CD4-positive, alpha-beta T cell treated with Interleukin-4 for 1 hour (primary cell): ENCODE measurements at places on chromosomes 13 and 19.

- no peak for DNase-seq
Measured at GRCh38 chr13:75554981-75555380, 5.4 kb downstream of the UCHL3 start.

DNA sequence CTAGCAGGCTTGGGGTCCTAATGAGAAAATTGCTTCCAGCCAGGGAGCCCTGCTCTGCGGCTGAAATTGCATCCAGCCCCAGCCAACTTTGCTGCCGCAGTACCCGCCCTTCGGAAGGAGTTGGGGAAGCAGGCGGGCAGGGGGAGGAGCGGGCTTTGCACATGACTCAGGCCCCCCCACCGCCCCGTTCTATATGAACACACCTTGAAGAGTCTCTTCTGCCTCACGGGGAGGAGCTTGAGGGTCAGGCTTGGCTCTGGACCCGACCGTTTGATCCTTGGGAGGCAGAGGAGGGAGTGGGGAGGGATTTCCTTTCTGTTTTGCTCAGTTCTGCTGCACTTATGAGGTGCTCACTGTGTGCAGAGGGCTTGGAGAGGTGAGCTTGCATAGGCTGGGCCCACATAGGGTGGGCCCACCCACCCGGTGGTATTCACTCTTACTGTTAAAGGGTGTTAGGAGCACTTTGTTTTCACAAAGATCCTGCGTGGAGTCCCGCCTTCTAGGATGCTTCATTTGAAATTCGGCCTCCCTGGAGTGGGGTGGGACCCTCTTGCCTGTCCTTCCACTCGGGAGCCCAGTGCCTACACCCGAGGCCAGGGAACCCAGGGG is 46.5 kb downstream of the LYL1 start:
- DNase-seq, result no peak

- DNase-seq, result peak; percentile 69
Measured at GRCh38 chr13:33353210-33353609, 67.7 kb upstream of the STARD13 start.

- DNase-seq, result no peak
Measured at GRCh38 chr19:3851254-3852176, 17.3 kb downstream of the ZFR2 start.

DNA sequence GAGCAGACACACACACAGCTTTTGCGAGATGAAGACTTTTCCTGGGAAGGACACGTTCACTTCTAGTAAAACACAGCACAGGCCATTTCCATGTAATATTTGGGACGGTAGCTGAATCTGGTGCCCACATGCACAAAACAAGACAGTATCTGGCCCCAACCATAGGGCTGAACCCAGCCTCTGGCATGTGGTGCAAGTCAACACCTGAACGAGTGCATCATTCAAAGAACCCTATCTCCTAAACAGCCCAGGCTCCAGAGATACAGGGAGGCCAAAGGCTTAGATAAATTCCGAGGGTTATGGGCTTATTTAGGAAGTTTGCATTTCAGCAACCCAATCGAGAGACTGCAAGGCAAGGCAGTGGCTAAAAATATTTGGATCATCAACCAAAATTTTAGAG is 2.7 kb upstream of the TFDP1 start:
- peak; percentile 5 for DNase-seq

DNA sequence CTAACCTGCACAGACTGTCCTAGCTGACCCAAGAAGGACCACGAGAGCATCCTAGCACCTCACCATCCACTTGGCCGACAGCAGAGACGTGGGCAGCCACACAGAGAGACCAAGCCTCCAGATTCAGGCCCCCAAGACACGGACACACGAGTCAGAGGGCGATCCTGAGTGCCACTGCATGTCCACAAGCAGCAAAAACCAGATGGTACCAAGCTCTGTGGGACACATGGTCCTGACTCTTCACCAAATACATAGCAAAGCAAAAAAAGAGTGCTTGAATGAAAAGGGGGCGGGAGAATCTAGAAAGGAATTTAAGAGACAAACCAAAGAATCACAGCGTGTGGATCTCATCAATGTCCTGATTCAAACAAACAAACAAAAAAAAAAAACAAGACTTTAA is 45.2 kb downstream of the MLLT1 start:
- no peak for DNase-seq

- no peak for DNase-seq
Measured at GRCh38 chr19:14150770-14151661, 14.6 kb upstream of the ASF1B start.

DNA sequence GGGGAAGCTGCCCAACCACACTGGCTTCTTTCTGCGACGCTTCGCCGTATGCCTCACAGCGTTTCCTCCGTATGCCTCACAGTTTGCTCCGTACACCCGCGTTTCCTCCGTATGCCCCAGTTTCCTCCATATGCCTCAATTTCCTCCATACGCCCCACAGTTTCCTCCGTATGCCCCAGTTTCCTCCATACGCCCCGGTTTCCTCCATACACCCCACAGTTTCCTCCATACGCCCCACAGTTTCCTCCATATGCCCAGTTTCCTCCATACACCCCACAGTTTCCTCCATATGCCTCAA is 22.6 kb downstream of the GAS6 start:
- no peak for DNase-seq

DNA sequence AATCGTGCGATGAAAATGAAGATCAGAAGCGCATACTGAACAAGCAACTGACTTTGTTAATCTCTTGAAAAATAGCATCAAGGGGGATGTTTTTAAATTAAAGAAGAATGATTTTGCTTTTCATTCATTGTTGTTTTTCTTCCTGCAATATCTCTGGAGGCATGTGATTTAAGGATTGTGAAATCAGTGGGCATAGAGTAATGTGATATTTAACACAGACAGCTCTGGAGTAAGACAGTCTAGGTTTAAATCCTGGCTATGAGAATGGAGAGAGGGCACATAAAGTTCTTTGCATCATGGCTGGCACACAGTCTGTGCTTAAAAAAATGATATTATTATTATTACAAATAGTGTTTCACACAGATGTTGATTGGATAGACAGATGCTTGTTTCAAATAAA is 243.1 kb upstream of the NBEA start:
- DNase-seq, result no peak

DNA sequence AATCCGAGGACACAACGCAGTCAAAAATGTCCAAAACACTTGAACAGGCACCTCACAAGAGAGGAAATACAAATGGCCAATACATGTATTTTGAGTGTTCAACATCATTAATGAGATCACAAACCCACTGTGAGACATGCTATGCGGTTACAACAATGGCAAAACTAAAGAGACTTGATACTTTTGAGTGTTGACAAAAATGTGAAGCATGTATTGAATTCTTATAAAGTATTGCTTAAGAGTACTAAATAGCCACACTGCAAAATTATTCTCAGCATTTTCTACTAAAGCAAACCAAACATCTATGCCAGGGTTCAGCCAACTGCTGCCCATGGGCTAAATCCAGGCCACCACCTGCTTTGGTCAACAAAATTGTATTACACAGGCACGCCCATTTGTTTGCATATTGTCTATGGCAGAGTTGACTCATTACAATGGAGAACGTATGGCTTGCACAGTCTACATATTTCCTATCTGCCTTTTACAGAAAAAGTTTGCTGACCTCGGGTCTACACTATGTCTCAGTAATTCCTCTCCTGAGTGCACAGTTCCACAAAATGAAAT is 135.3 kb downstream of the B3GLCT start:
- no peak for DNase-seq

- DNase-seq, result no peak
Measured at GRCh38 chr13:35549481-35549880, 73.0 kb upstream of the MAB21L1 start.

GRCh38 chr13:106449096-106449495 is 86.4 kb downstream of the EFNB2 start:
- DNase-seq, result no peak

DNA sequence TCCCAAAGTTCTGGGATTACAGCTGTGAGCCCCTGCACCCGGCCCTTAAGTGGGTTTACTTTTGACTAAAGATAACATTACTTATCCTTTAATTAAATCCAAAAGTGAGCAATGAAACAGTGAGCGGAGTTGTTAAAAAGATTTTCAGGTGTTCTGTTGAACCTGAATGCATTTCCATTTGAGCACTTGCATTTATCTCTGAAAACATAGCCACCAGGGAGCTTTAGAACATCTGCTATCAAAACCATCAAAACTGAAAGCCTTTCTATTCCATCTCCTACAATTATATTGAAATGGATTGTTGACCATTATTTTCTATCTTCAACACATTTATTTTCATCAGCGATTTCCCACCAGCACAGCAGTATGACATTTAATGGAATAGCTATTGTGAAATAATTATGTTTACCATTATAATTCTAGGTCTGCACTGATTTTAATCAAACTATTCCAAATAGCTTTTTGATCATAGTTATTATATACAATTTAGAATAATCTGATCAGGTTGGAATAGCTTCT is 269.0 kb downstream of the FGF14 start:
- DNase-seq, result no peak

DNA sequence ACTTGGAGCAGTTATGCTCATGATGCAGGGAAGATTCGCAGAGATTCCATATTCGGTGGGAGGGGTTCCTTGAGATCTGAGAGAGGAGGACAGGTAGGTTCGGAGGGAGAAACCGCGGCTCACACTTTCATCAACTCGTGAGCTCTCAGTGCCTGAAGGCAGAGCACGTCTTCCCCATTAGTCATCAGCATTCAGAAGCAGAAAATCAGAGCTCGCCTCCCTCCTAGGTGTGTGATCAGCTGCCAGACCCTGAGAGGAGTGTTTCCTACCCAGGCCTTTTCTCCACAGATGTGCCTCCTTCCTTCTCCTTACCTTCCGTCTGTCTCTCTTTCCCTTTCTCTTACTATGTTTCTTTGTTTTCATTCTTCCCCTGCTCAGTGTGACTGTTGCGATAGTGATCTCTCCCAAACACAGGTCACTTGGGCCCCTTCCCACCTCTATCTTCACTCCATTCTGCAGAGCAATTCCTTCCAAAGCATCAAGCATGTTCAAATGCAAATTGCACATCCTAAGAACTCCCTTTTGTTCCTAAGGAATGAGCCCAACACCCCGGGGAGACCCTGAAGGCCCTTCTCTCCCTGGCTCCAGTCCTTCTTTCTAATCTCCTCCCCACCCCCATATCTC is 389.5 kb downstream of the UQCRFS1 start:
- DNase-seq, result no peak

- no peak for DNase-seq
Measured at GRCh38 chr13:106499113-106499512, 36.3 kb downstream of the EFNB2 start.

DNA sequence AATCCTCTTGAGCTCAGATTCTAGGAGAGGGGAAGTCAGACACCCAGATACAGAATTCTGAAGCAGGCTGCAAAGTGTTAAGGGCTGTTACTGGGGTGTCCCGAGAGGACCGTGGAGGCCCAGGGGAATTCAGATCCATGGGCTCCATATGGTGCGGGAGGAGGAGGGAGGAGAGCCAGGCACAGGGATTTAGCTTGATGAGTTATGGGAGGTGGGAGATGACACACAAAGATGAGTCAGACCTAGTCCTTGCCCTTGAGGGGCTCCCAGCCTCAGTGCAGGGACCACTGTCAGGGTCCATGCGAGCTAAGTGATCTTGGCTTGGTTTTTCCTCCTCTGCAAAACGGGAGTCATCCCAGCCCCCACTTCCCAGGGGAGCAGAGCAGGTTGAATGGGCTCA is 14.4 kb upstream of the GIPR start:
- DNase-seq, result no peak

DNA sequence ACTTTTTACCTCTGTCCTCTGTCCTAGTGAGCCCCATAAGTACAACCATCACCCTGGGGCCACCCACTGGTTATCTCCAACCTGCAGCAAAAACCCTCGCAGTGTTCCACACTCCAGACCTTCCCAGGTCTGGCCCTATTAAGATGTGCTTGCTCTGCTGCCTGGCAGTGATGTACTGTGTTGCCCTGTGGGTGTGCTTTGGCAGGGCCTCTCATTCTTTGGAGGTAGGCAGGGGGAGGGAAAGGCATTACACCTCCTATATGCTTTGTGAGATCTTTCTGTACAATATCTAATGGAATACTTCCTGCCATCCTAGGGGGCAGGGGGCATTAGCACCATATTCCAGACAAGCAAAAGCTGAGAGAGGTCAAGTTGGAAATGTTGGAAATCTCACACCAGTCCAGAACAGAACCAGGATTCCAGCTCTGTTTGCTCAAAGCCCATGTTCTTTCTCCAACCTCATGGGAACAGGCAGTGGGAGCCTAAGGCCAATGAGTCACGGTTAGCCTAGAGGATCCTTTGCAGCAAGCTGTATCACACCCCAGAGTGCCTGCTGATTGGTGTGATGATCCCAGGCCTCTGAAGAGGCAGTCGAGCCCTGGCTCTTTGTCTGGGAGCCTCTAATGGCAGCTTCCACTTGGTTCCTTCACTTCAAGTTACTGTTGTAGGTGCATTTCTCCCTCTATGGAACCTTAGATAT is 59.7 kb upstream of the UBL3 start:
- DNase-seq, result no peak

GRCh38 chr19:58328999-58329398 is 2.2 kb downstream of the ZSCAN22 start:
- peak; percentile 25 for DNase-seq

DNA sequence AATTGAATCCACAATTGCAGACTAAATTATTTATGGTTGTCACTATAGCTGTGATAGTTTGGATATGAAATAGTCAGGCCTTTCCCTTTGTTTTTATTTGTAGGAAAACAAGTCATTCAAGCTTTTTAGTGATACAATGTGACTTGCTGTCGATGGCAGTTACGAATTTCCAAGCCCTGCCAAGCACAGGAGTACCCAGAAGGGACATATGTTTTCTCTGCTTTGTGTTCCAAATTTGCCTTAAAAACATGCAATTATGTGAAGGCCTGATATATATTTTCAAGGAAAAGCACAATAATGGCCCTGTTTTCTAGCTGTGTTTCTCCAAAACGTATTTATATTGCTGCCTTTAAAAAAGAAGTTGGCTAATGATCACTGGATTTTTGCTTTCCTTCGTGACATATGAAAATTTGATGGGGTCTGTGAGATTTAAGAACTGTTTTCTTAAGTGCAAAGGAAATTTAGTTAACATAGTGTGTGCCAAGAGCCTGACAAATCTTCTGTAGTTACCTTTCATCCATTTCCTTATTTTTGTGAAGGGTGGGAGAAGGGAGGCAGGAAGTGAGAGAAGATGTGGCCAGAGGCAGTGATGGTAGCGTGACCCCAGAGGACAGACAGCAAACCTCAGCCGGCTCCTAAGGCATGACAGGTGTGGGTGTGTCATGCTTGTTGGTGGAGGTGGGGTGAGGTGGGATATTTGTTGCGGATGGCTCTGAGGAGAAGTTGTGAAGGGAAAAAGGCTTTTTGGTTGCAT is 79.6 kb downstream of the TEX26 start:
- DNase-seq, result no peak

GRCh38 chr13:37978680-37979079 is 109.1 kb upstream of the TRPC4 start:
- DNase-seq, result no peak
